ENCODE measurements at places on chromosomes 2 and 18. TPM values are rescaled to one million over a fixed set of nuclear protein-coding genes. Genes with fewer than 3 reads are reported as not detected.

Gene ANO7
- 0.36 TPM for total RNA-seq

Gene CSRNP3
- 0.72 TPM for total RNA-seq

Gene GLB1L
- 3.6 TPM for total RNA-seq

DNA sequence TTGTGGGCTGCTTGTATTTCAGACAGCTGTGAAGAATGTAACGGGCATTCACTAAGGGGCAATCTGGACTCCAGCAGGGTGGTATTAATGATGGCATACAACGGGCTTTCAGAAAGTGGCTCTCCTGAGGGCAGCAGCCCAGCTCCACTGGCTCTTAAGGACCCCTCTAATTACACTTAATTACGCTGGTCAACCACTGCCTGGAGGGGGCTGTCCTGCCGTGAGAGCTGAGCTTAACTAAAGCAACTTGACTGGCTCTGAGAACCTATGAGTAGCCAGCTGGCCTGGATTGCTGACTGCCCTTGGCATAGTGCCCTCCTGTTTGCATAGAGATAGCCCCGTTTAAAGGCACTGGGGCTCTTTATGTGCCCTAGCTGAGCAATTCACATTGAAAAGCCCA is 3.8 kb downstream of the LIPG start:
- peaks cover 7% of the 10 kb centered on the region for H3K4me1 ChIP-seq
- peaks cover 62% of the 10 kb centered on the region for H3K27me3 ChIP-seq
- peak; percentile 16 for DNase-seq
- H3K27ac ChIP-seq = no peak overlapping the region

- no peak for DNase-seq
- no peak overlapping the region for H3K4me3 ChIP-seq
- H3K27me3 ChIP-seq = peaks cover 15% of the 10 kb centered on the region
- no peaks in the 10 kb centered on the region for H3K4me1 ChIP-seq
- H3K36me3 ChIP-seq = no peaks in the 10 kb centered on the region
Observed at GRCh38 chr18:50298443-50299284, 11.2 kb upstream of the CXXC1 start.

DNA sequence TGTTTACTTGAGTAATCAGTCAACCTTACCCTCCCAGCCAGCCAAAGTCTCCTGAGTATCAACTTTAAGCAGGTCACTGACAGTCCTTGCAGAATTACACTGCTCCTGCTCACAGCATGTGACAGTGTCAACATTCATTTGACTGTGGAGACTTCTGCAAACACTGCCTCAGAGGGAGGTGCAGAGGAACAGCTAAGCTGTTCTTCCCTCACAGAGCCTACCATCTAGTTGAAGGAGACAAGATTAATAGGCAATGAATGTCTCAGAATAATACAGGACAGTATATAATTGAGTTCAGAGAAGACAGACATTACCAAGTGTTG is 11.9 kb downstream of the SLC14A2 start:
- no peak overlapping the region for H3K4me3 ChIP-seq
- H3K4me1 ChIP-seq = no peaks in the 10 kb centered on the region
- peaks cover 33% of the 10 kb centered on the region for H3K27me3 ChIP-seq
- H3K36me3 ChIP-seq = no peaks in the 10 kb centered on the region
- DNase-seq = no peak
- no peak overlapping the region for H3K27ac ChIP-seq

- no peaks in the 10 kb centered on the region for H3K27me3 ChIP-seq
- peaks cover 3% of the 10 kb centered on the region for H3K4me1 ChIP-seq
- no peak overlapping the region for H3K4me3 ChIP-seq
- no peak overlapping the region for H3K27ac ChIP-seq
- no peaks in the 10 kb centered on the region for H3K36me3 ChIP-seq
Observed at GRCh38 chr2:190831941-190832340, 48.7 kb upstream of the GLS start.

DNA sequence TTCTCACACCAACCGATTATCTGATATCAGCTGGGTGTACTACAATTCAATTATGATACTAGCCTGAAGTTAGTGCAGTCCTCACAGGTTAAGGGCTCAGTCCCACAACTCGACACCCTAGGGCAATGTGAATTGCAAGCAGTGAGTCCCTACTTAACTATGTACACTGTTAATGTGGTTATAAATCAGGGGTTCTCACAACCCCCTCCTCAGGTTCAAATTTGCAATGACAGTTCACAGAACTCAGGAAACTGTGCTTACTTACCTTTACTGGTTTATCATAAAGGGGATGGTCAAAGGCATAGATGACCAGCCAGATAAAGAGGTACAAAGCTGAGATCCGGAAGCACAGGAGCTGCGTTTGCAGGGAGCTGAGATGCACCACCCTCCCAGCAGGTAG is 1379.1 kb upstream of the CDH2 start:
- H3K4me3 ChIP-seq = no peak overlapping the region
- no peak overlapping the region for H3K27ac ChIP-seq
- H3K36me3 ChIP-seq = no peaks in the 10 kb centered on the region
- H3K4me1 ChIP-seq = no peaks in the 10 kb centered on the region

DNA sequence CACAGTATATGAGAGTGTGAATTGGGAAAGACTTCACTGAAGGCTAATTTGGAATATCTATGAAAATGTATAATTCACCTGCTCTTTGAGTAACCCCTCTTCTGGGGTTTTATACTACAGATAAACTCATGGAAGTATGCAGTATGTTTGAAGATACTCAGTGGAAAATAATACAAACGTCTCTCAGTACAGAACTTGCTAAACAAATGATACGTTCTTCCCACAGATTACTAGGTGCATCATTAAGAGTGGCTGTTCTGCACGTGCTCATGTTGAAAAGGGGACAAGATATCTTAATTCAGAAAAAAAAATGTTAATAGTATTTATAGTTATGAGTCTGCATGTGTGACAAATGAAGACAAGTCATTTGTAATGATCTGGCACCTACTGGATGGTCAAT is 70.2 kb upstream of the EPAS1 start:
- H3K27ac ChIP-seq = no peak overlapping the region
- peaks cover 24% of the 10 kb centered on the region for H3K27me3 ChIP-seq
- no peak for DNase-seq
- no peaks in the 10 kb centered on the region for H3K36me3 ChIP-seq
- H3K4me3 ChIP-seq = no peak overlapping the region

Data from IMR-90 (cell line).